ENCODE measurements at places on chromosomes 7 and 10. TPM values are rescaled to one million over a fixed set of nuclear protein-coding genes. Genes with fewer than 3 reads are reported as not detected.

DNA sequence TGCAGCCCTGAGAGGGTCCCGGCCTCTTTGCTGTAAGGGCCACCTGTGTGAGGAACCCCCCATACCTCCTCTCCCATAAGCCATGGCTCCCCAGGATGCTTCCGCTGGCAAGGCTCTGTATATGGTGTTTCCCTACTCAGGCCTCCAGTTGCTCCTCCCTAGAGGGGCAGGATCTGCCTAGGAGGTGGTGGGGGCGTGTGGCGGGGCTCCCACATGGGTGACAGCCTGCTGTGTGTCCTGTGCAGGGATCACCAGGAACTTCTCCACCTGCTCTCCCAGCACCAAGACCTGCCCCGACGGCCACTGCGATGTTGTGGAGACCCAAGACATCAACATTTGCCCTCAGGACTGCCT, 25.7 kb upstream of the CSGALNACT2 start:
- H3K4me1 ChIP-seq = no peaks in the 10 kb centered on the region
- H3K36me3 ChIP-seq = no peaks in the 10 kb centered on the region
- no peak overlapping the region for H3K4me3 ChIP-seq

DNA sequence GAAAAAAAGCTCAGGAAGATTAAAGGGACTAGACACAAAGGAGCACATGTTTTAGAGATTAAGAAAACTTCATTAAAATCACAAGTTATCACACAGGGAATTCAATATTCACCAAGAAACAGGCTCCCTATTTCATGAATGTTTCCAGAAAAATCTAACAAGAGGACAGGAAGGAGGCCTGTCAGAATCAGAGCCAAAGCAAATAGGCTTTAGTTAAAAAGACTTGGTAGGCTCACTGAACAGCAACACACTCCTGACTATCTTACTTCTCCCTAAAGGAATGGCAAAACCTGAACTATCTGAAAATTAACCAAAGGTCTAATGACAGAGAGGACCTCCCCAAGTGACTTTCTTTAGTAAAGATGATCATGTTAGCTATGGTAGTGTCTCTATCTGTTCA, 188.3 kb upstream of the MEOX2 start:
- H3K27me3 ChIP-seq = no peaks in the 10 kb centered on the region
- H3K27ac ChIP-seq = no peak overlapping the region
- no peak overlapping the region for H3K4me3 ChIP-seq
- H3K36me3 ChIP-seq = no peaks in the 10 kb centered on the region

DNA sequence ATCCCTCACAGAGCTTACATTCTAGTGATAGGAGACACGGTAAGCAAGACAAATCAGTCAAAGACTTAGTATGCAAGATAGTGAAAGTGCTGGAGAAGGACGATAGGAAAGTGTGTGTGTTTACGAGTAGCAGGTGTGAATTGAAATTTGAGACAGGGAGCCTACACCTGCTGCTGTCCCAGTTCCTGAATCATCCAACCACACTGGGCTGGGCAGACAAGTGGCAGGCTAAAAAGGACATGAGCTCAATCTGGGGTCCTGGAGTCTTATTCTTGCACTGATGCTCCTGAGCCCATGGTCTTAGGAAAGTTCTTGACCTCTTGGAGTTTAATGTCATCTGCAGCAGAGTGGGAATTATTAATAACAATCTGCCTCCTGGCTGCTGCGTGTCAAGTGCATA, 16.2 kb downstream of the RBP3 start:
- H3K4me1 ChIP-seq = no peaks in the 10 kb centered on the region
- no peak for DNase-seq
- peaks cover 2% of the 10 kb centered on the region for H3K27me3 ChIP-seq
- no peak overlapping the region for H3K4me3 ChIP-seq
- no peak overlapping the region for H3K27ac ChIP-seq
- H3K36me3 ChIP-seq = no peaks in the 10 kb centered on the region

- peaks cover 5% of the 10 kb centered on the region for H3K4me1 ChIP-seq
- H3K4me3 ChIP-seq = no peak overlapping the region
- H3K27me3 ChIP-seq = no peaks in the 10 kb centered on the region
These were observed 45.2 kb upstream of the BHLHA15 start for GRCh38 chr7:98165827-98166667.

GRCh38 chr10:43666552-43666951, 17.9 kb upstream of the ZNF32 start:
- peaks cover 36% of the 10 kb centered on the region for H3K27me3 ChIP-seq
- H3K36me3 ChIP-seq = no peaks in the 10 kb centered on the region
- DNase-seq = no peak
- H3K4me3 ChIP-seq = no peak overlapping the region
- H3K4me1 ChIP-seq = peaks cover 5% of the 10 kb centered on the region

Gene SLC29A4
- total RNA-seq = 1.7 TPM

Gene CFAP69
- total RNA-seq = 0.70 TPM

Gene COPG2
- 25.9 TPM for total RNA-seq

Gene EPC1
- 31.0 TPM for total RNA-seq

Measured in activated CD4-positive, alpha-beta T cell treated with anti-CD3 and anti-CD28 coated beads for 36 hours (primary cell).